M059J (cell line): ENCODE measurements at places on chromosomes 2 and 18. TPM values are rescaled to one million over a fixed set of nuclear protein-coding genes. Genes with fewer than 3 reads are reported as not detected.

LCT gene
- total RNA-seq = not detected in 2 replicates

DOK6 gene
- total RNA-seq = 0.52 and 12.0 TPM in 2 replicates

PEX13 gene
- total RNA-seq = 47.8 and 59.4 TPM in 2 replicates

TRABD2A gene
- 0.81 and 3.7 TPM in 2 replicates for total RNA-seq

DSG2 gene
- 0.34 TPM in 1 of 2 replicates, not detected in the other for total RNA-seq

E2F6 gene
- 12.2 and 16.6 TPM in 2 replicates for total RNA-seq

BIN1 gene
- 36.3 and 51.1 TPM in 2 replicates for total RNA-seq

GALNT13 gene
- 0.05 TPM in 1 of 2 replicates, not detected in the other for total RNA-seq

NETO1 gene
- 0.22 TPM in 1 of 2 replicates, not detected in the other for total RNA-seq

VPS4B gene
- 40.9 and 48.3 TPM in 2 replicates for total RNA-seq

MARCHF4 gene
- total RNA-seq = 5.0 and 6.5 TPM in 2 replicates

CUL3 gene
- total RNA-seq = 41.5 and 68.0 TPM in 2 replicates

PFN4 gene
- 0.12 TPM in 1 of 2 replicates, not detected in the other for total RNA-seq

SLC9A4 gene
- not detected in 2 replicates for total RNA-seq

COBLL1 gene
- 12.5 and 15.6 TPM in 2 replicates for total RNA-seq

IL36RN gene
- 0.02 TPM in 1 of 2 replicates, not detected in the other for total RNA-seq

MARCO gene
- not detected in 2 replicates for total RNA-seq

SCN3A gene
- total RNA-seq = 0.39 and 0.67 TPM in 2 replicates

DSG1 gene
- not detected in 2 replicates for total RNA-seq

POMC gene
- not detected in 2 replicates for total RNA-seq

RAB6D gene
- total RNA-seq = not detected in 2 replicates

SERPINB7 gene
- total RNA-seq = 15.7 and 20.8 TPM in 2 replicates

CD28 gene
- total RNA-seq = not detected in 2 replicates

MYO7B gene
- 5.8 and 10.9 TPM in 2 replicates for total RNA-seq

CNGA3 gene
- not detected in 2 replicates for total RNA-seq

NAT8 gene
- not detected in 2 replicates for total RNA-seq

SERPINB3 gene
- not detected in 2 replicates for total RNA-seq

ASB18 gene
- total RNA-seq = 0.30 TPM in 1 of 2 replicates, not detected in the other

TUBA4B gene
- not detected in 2 replicates for total RNA-seq

TMEFF2 gene
- 0.12 and 0.34 TPM in 2 replicates for total RNA-seq

NDUFB3 gene
- total RNA-seq = 149 and 213 TPM in 2 replicates

AQP12B gene
- total RNA-seq = not detected in 2 replicates
